WTC11 (cell line): ENCODE measurements at places on chromosomes 6 and 20.

DNA sequence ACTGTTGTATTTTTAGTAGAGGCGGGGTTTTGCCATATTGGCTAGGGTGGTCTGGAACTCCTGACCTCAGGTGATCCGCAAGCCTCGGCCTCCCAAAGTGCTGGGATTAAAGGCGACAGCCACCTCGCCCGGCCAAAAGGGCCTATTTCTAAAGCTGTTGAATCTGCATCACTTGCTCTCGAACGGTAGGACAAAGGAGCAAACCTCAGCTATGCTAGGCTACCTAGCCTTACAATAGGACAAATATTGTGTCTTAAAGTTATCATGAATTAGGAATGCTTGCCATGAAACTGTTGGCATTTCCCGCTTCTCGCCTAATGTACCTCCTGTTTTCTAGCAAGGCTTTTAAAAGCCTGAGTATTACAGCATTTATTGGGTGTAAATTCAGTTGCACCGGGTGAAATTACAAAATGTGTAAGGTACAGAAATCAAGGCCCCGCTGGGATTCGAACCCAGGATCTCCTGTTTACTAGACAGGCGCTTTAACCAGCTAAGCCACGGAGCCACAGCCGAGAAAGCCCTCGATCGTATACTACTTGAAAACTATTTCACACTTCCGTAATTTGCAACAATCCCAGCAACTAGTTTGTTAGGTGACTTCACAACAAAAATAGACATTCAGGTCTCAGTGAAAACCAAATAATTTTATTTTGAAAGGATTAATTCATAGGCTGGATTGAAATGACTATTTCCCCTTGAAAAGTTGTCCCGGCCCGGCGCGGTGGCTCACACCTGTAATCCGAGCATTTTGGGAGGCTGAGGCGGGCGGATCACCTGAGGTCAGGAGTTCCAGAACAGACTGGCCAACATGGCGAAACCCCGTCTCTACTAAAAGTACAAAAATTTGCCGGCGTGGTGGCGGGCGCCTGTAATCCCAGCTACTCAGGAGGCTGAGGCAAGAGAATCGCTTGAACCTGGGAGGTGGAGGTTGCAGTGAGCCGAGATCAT lies 211.6 kb upstream of the ZNF184 start:
- DNase-seq = peak; percentile 85
- no peaks in the 10 kb centered on the region for H3K36me3 ChIP-seq
- peaks cover 6% of the 10 kb centered on the region; the same call in 1 of the 2 replicates for H3K4me1 ChIP-seq

DNA sequence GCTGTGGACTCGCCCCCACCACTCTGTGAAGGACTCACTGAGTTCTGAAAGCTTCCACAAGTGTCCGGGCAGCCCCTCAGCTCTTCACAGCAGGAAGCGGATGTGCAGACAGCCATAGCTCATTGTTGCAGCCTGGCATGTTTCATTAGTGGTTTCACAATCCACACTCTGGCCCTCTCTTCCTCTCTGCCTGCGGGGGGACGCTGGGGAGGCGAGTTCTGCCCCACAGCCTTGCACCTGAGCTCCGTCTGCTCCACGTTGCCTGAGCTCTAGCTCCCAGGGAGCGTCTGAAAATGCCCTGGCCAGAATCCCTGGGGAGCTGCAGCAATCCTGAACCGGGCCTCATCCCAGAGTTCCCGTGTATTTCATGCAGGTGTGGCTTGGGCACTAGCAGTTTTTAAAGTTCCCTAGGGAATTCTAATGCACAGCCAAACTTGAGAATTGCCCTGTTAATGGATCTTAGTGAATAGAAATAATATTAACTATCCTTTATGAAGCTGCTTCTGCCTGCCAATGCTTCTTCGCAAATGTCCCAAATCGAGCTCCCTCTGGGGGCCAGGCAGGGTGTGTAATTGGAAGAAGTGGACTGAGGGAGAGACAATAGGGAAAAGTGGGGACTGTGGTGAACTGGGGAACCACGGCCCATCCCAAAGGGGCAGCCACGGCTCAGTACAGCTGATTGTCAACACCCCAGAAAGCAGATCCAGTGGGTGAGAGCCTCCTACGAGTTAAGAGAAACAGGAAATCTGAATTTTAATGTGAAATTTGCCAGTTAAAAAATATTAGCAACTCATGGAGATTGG lies 51.5 kb downstream of the CTCFL start:
- H3K36me3 ChIP-seq = no peaks in the 10 kb centered on the region
- H3K4me1 ChIP-seq = peaks cover 42% of the 10 kb centered on the region
- no peak overlapping the region for H3K4me3 ChIP-seq
- H3K27me3 ChIP-seq = peaks cover 13% of the 10 kb centered on the region
- H3K27ac ChIP-seq = no peak overlapping the region

DNA sequence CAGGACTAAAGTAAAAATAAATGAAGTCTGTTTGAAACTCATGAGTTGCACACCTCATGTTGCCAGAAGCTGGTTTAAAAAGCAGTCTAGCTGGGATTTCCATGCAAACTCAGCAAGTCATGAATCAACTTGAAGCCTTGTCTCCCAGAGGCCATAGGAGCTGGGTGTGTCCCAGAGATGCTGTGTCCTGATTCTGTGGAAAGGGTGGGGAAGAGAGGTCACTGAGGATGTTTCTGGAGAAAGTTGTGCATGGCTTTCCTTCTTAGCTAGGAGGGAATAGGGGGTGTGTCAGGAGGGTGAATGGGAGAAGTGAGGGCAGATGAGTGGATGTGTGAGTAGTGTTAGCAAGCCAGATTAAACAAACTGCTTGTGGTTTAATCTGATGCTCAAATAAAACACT lies 111.3 kb downstream of the ADAT2 start:
- H3K36me3 ChIP-seq = 0 out of 2 replicates have a peak, but pooled peaks cover 2% of the 10 kb centered on the region
- no peak overlapping the region for H3K4me3 ChIP-seq
- peaks cover 12% of the 10 kb centered on the region for H3K4me1 ChIP-seq
- DNase-seq = no peak

DNA sequence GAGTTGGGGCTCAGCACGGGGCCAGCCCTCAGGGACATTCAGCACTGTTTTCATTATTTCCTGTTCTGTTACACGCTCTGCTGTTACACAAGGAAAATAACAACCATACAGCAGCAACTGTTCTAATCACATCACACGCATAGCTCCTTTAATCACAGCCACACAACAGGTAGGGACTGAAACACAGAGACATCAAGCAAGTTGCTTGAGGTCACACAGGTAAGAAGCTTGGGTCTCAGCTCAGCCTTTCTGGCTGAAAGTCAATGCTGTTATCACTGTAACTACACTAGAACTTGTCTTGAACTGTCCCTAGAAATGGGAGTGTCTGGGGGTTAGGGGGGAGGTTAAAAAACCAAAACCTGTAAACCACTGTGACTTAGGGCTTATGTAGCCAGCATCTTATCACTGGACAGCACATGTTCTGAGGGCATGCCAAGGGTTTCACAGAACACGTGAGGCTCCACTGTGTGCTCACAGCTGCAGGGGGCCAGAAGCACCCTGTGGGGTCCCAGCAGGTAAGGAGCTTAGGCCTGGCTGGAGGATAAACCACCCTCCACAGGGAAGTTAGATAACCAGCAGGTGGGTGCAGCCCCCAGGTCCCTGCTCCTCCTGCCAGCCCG lies 146.0 kb downstream of the EYA2 start:
- H3K27me3 ChIP-seq = no peaks in the 10 kb centered on the region
- no peak overlapping the region for H3K4me3 ChIP-seq
- no peak for DNase-seq
- no peaks in the 10 kb centered on the region for H3K36me3 ChIP-seq
- H3K4me1 ChIP-seq = no peaks in the 10 kb centered on the region
- H3K27ac ChIP-seq = no peak overlapping the region

GRCh38 chr20:677957-678356 lies 2.4 kb upstream of the SCRT2 start:
- DNase-seq = no peak
- H3K4me3 ChIP-seq = no peak overlapping the region
- no peak overlapping the region for H3K27ac ChIP-seq
- no peaks in the 10 kb centered on the region for H3K36me3 ChIP-seq

DNA sequence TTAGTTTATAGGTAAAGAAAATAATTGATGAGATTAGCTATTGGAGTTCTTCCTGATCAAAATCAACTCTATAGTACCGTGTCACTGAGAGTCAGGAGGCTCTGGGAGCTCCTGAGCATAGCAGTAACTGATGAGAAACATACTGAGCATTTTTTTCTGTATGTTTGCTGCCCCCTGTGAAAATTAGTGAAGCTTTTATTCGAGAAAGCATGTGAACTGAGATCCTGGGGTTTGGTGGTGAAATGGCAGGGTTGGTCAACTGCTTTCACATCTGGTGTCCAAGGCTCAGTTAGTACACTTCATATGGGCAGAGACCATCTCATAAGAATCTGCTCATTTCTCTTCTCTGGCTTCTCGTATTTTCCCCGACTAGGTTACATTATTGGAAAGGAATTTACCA lies 4.1 kb upstream of the ABT1 start:
- H3K27ac ChIP-seq = no peak overlapping the region
- H3K36me3 ChIP-seq = no peaks in the 10 kb centered on the region
- H3K4me3 ChIP-seq = peak overlapping the region; percentile 42
- H3K4me1 ChIP-seq = peaks cover 5% of the 10 kb centered on the region
- DNase-seq = no peak

DNA sequence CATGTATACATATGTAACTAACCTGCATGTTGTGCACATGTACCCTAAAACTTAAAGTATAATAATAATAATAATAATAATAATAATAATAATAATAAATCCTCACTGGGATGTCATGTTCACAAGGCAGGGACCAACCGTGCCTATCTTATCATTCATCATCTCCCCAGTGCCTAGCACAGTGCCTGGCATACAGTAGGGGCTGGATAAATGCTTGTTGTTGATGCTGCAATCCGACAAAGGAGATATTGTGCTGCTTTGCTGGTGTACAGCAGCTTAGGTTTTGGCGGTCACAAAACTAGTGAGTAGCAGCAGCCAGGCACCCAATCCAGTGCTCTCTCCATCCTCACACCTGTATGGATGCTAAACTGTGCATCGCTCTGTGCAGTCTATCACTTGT lies 94.1 kb upstream of the ASF1A start:
- H3K27me3 ChIP-seq = no peaks in the 10 kb centered on the region
- no peak overlapping the region for H3K27ac ChIP-seq
- H3K4me3 ChIP-seq = no peak overlapping the region
- H3K36me3 ChIP-seq = peaks cover 30% of the 10 kb centered on the region

- no peak for DNase-seq
- no peak overlapping the region for H3K4me3 ChIP-seq
- peak overlapping the region; percentile 74; the same call in 1 of the 2 replicates for H3K27ac ChIP-seq
- no peaks in the 10 kb centered on the region for H3K36me3 ChIP-seq
- H3K4me1 ChIP-seq = peaks cover 26% of the 10 kb centered on the region
- peaks cover 2% of the 10 kb centered on the region; the same call in 1 of the 2 replicates for H3K27me3 ChIP-seq
Measured at GRCh38 chr20:64067733-64068307, 4.8 kb downstream of the TCEA2 start.

DNA sequence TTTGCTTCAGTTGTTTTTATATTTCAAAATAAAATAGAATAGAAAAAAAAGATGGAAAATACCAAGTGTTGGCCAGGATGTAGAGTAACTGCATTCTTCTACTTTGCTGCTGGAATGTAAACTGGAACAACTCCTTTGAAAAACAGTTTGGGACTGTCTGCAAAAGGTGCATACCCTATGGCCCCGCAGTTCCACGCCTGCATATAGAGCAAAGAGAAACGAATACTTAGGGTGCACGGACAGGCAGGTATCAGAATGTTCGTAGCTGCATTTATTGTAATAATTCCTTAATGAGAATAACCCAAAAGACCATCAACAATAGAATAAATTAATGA lies 603 bp upstream of the RAB23 start:
- no peaks in the 10 kb centered on the region for H3K27me3 ChIP-seq
- peak overlapping the region; percentile 38; the same call in 1 of the 2 replicates for H3K27ac ChIP-seq
- peak overlapping the region; percentile 94 for H3K4me3 ChIP-seq
- no peak for DNase-seq
- H3K4me1 ChIP-seq = peaks cover 45% of the 10 kb centered on the region

GRCh38 chr6:112886415-112886814 lies 539.3 kb downstream of the RFPL4B start:
- H3K36me3 ChIP-seq = no peaks in the 10 kb centered on the region
- H3K4me1 ChIP-seq = peaks cover 3% of the 10 kb centered on the region; the same call in 1 of the 2 replicates
- H3K27me3 ChIP-seq = no peaks in the 10 kb centered on the region
- no peak overlapping the region for H3K27ac ChIP-seq
- H3K4me3 ChIP-seq = no peak overlapping the region

DNA sequence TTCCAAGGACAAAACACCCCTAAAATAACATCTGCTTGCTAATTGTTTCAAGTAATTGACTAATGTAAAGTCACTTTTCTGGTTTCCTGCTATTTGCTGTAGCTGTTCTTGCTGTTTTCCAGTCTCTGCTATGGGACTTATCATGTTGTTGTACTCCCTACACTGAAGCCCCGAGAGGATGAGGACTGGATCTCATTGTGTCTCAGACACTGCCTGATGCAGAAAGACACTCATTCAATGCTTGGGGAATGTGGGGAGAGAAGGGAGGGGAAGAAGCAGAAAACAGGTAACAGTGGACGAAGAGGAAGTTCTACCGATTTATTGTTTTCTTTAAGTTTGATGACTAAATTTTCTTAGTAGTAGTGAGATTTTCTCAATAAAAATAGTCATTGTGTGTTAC lies 79.8 kb downstream of the DOK5 start:
- no peak for DNase-seq
- no peaks in the 10 kb centered on the region for H3K36me3 ChIP-seq

- H3K27me3 ChIP-seq = no peaks in the 10 kb centered on the region
- H3K4me1 ChIP-seq = peaks cover 43% of the 10 kb centered on the region
- H3K27ac ChIP-seq = peak overlapping the region; percentile 46; the same call in 1 of the 2 replicates
- H3K4me3 ChIP-seq = no peak overlapping the region
Measured at GRCh38 chr20:50873585-50873984, 57.7 kb downstream of the ADNP start.

- H3K4me3 ChIP-seq = no peak overlapping the region
- H3K4me1 ChIP-seq = peaks cover 17% of the 10 kb centered on the region
- no peaks in the 10 kb centered on the region for H3K27me3 ChIP-seq
Measured at GRCh38 chr20:21344206-21344900, 41.2 kb downstream of the XRN2 start.

DNA sequence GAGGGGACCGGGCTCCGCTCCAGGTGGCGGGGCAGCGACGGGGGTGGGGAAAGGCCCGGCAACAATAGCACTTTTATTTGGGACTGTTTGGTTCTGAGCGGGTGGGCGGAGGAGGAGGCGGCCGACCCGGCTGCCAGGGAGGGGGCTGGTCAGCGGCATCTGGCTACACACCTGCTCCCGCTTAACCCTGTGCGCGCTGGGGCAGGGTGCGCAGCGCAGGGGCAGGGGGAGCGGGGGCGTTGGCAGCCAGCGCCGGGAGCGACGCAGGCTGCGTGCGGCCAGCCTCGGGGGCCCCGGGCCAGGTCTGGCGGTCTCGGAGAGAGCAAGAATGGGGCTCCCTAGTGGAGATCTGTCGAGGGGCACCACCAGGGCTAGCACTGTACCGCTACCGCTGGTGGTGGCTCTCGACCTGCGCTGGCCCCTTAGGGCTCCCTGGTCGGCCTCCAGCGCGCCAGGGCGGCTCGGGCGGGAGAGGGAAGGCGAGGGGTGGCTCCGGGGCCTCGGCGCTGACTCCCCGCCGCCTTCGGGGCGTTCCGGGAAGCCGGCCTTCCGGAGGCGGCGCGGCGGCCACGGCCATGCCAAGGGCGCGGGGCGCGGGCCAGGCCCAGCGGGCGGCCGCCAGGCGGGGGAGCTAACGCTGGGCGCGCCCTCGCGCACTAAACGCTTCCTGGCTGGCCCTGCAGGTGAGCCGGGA lies 92.4 kb downstream of the NCR2 start:
- DNase-seq = peak; percentile 73
- no peak overlapping the region; the same call in none of the 2 replicates for H3K4me3 ChIP-seq
- peaks cover 31% of the 10 kb centered on the region for H3K4me1 ChIP-seq
- no peaks in the 10 kb centered on the region for H3K36me3 ChIP-seq
